ENCODE measurements at places on chromosomes 11 and 22.

GRCh38 chr11:129117595-129118350 lies 74.4 kb downstream of the ARHGAP32 start:
- DNase-seq: no peak

GRCh38 chr11:120385655-120386054 lies 49.4 kb downstream of the ARHGEF12 start:
- no peak for DNase-seq

- no peak for DNase-seq
Measured at GRCh38 chr11:57324154-57324885, 432 bp downstream of the TNKS1BP1 start.

DNA sequence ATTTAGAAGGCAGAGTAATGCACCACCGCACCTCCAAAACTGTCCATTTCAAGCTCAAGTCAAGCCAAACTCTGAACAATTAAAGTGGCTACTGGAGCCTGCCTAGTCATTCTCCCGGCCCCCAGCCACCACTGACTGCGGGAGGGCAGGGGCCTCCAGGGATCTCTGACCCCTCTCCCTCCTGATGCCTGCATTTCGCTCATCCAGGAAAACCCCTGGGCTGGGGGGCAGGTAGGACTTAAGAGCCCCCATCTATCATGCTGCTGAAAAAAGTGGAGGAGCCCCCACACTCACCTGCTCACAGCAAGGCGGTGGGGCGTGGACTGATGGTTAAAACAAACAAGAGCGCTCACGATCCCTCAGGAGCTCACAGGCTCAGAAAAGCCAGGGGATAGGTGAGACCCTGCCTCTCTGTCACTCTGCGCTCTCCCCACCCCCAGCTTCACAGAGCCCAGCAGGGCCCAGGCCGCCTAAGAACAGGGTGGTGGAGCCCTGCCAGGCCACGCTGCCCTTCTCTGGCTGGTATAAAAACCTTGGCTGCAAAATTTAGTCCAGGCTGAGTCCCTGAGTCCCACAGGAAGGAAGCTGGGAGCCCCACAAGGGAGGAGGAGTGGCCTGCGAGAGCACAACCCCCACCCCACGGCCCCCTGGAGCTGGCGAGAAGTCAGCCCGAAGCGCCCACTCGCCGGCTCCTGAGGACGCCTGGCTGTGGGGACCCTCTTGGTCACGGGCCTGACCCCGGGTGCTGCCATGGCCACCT lies 21.0 kb upstream of the MOB2 start:
- no peak for DNase-seq

DNA sequence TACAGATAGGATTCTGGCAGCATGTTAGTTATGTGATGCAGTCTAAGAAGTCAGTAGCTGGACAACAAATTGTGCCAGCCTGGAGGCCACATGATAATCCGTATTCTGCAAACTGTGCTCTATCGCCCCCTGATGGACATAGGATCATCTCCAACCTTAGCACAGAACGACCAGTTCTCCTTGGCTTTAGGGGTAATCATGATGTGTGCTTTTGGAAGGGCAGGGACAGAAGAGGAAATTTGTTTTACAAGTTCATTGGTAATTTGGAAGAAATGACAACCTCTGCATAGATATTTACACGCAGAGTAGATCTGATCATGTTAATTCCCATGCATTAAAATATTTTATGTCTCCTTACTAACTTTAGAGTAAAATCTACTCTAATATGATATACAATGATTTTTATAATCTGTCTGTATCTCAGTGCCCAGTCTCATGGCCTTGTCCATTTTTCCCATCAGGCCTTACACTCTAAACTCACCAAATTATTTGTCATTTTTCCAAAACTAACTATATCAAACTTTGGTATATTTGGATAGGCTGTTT lies 12.1 kb downstream of the OR10D3 start:
- no peak for DNase-seq

GRCh38 chr22:22955276-22955798 lies 67.7 kb downstream of the IGLL5 start:
- no peak for DNase-seq

DNA sequence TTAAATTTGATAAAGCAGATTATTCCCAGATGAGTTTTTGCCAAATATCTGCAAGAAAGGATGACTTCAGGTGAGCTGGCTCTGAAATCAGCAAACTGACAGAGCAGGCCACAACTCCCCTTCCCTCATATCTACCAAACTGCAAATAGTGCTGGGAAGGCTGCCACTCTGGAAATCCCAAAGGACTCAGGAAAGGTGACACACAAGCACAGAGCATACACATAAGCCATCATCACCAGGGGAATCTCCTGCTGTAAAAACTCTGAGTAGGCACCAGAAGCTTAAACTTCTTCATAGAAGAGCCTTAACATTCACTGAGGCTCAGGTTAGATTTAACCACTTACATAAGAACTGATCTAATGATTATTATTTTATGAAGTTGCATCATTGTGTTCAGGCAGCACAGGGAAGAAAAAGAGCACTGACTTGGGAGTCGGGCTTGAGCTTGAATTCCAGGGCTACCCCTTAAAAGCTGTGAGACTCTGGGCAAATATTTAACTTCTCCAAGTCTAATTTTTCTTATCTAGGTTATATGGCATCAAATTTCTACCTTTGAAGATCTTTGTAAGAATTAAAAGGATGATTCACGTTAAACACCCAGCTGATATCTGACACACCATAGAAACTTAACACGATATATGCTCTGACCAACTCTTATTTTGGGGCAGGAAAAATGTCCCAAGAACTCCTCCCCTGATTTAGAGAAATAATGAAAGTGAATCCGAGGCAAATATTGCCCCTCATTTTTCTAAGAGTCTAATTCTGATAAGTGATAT lies 15.0 kb downstream of the SYTL2 start:
- DNase-seq: no peak

GRCh38 chr11:27783701-27784355 lies 83.6 kb upstream of the BDNF start:
- DNase-seq: no peak

GRCh38 chr11:28072321-28072720 lies 35.6 kb downstream of the KIF18A start:
- no peak for DNase-seq
